GM23248 (cell line): ENCODE measurements at places on chromosomes 7 and 10. TPM values are rescaled to one million over a fixed set of nuclear protein-coding genes. Genes with fewer than 3 reads are reported as not detected.

HKDC1 gene
- total RNA-seq, result 0.13 and 0.32 TPM in 2 replicates

GRID1 gene
- not detected in 2 replicates for total RNA-seq

LRRC61 gene
- not detected in 2 replicates for total RNA-seq

CXCL12 gene
- 341 and 364 TPM in 2 replicates for total RNA-seq

FAM171A1 gene
- 23.5 and 25.2 TPM in 2 replicates for total RNA-seq

NEURL1 gene
- 0.63 and 1.1 TPM in 2 replicates for total RNA-seq
